ENCODE measurements at places on chromosomes 1 and 21. TPM values are rescaled to one million over a fixed set of nuclear protein-coding genes. Genes with fewer than 3 reads are reported as not detected.

Gene CFAP126
- polyA plus RNA-seq: 1.7 TPM

Gene GATAD2B
- 14.3 TPM for polyA plus RNA-seq

Gene TMEM240
- 6.5 TPM for polyA plus RNA-seq

Gene LCE1F
- not detected for polyA plus RNA-seq

Gene LCE1A
- polyA plus RNA-seq: not detected

Gene LCE1C
- polyA plus RNA-seq: not detected

Gene RGS13
- polyA plus RNA-seq: 0.79 TPM

Gene SLC9C2
- not detected for polyA plus RNA-seq

Gene SPATA1
- polyA plus RNA-seq: 0.49 TPM

Gene S100A7
- not detected for polyA plus RNA-seq

Gene NTMT2
- 2.9 TPM for polyA plus RNA-seq

Gene ZNF684
- 5.1 TPM for polyA plus RNA-seq

Gene MSTO1
- 31.9 TPM for polyA plus RNA-seq

Gene TTF2
- polyA plus RNA-seq: 15.2 TPM

Gene CLCA1
- 0.34 TPM for polyA plus RNA-seq

Gene LIN28A
- polyA plus RNA-seq: not detected

Gene VPS26C
- 29.7 TPM for polyA plus RNA-seq

Gene BCAR3
- 16.1 TPM for polyA plus RNA-seq

Gene BNIPL
- polyA plus RNA-seq: 1.4 TPM

Gene MTARC1
- polyA plus RNA-seq: 5.2 TPM

Gene GPR52
- not detected for polyA plus RNA-seq

Gene RNU1-1
- not detected for polyA plus RNA-seq

Gene WNT4
- 1.4 TPM for polyA plus RNA-seq

Gene OR6N1
- not detected for polyA plus RNA-seq

Gene NOS1AP
- polyA plus RNA-seq: 0.72 TPM

Gene NHLH1
- polyA plus RNA-seq: 0.38 TPM

Gene LPAR3
- 0.11 TPM for polyA plus RNA-seq

Gene GABRD
- 2.2 TPM for polyA plus RNA-seq

Gene NES
- 1,109 TPM for polyA plus RNA-seq

Gene CHIT1
- 0.57 TPM for polyA plus RNA-seq

Gene SUSD4
- polyA plus RNA-seq: 2.6 TPM

Gene BLZF1
- 16.4 TPM for polyA plus RNA-seq

Gene FNBP1L
- 50.8 TPM for polyA plus RNA-seq

Gene IGSF21
- 0.20 TPM for polyA plus RNA-seq

Gene C1orf185
- not detected for polyA plus RNA-seq

Gene DEPDC1
- 10.3 TPM for polyA plus RNA-seq

Gene KAZN
- 11.7 TPM for polyA plus RNA-seq

Gene PIGM
- 5.2 TPM for polyA plus RNA-seq

Gene MAN1C1
- 13.5 TPM for polyA plus RNA-seq
